ENCODE measurements at places on chromosomes 2 and 18.

DNA sequence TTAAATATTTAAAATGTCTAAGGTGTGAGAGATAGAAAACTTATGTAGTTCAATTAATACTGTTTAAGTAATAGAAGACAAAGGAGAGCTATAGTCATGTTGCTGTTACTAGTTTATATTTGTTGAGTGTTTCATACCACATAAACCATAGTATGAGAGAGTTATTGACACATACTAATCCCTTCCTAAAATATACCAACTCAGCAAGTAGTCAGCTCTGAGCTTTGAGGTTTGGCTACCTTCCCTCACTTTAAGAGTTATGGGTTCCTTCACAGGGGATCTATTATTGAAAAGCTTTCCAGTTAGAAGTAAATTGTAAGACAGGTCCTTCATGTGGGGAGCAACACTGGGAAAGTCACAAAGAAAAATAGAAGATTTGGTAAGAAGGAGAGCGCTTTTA lies 701.6 kb upstream of the ZEB2 start:
- DNase-seq = no peak

DNA sequence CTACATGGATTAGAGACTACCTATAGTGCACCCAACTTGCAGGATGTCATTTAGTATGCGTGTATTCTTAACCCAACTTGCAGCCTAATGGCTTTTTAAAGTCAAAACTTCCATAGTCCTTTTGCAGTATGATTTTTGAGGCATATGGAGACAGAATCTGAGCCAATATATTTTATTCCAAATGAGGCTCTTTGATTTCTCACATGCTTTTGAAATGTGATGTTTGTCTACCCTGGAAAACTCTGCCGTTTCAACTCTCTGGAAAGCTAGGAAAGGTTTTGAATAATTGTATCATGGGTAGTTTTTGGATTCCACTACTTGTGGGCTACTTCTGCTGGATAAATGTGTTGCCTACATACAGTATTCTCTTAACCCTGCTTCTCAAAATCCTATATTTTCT lies 206.6 kb downstream of the ZNF385B start:
- no peak for DNase-seq

GRCh38 chr2:201633661-201634249 lies 9.5 kb downstream of the TMEM237 start:
- no peak for DNase-seq

GRCh38 chr2:137670111-137670510 lies 294.2 kb upstream of the HNMT start:
- no peak for DNase-seq

GRCh38 chr2:109507217-109507616 lies 106.5 kb downstream of the SEPTIN10 start:
- no peak for DNase-seq

DNA sequence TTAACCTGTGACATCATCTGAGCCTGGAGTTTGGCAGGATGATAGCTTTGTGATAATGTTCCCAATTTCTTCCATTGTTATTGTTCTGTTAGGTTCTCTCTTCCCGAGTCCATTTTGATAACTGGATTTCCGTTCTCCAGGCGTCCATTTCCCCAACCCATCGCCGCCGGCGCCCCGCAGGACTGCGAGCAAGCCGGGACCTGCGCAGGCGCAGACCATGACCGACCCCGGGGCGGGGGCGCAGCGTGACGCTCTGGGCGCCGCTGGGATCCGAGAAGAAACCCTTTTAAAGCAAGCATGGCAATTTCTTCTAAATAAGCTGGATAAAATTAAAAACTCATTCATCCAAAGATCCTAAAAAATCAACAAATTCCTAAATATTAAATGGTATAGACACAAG lies at the start of gene SLC25A52:
Gene SLC25A52, minus strand, starts transcription at position 186 of the 400 bp plus-strand sequence. CDS start 219 bp downstream, outside the sequence.
- DNase-seq = no peak

DNA sequence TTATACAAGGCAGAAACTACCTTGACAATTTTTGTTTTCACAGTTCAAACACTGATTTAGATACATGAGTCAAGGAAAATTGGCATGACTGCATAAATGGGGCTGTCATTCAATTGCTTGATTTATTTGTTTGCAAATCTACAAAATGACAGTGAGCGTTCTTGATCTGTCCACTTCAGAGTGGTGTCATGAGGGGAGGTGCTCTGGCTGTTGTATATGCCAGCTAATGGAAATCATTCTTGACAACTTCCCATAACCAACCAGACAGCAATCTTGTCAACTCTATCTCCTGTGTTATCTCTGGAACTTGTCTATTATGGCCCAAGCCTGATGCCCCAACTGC lies 120.6 kb upstream of the UGP2 start:
- DNase-seq = no peak

DNA sequence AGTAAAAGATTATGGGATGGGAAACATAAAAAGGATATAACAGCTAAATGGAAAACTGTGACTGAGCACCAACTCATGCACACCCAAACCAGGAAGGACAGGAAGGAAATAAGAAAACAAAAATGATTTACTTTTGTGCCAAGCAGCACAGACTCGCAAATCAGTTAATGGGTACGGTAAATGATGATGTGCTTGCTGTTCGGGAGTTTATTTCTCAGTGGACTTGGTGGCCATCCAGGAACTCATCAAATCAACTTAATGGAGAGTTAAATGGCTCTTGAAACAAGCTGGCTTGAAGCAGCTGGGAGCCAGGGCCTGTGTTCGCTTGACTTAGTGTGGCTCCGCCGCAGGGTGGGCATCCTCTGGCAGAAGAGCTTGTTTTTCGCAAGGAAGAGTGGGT lies 36.2 kb downstream of the MTCL1 start:
- DNase-seq = no peak

DNA sequence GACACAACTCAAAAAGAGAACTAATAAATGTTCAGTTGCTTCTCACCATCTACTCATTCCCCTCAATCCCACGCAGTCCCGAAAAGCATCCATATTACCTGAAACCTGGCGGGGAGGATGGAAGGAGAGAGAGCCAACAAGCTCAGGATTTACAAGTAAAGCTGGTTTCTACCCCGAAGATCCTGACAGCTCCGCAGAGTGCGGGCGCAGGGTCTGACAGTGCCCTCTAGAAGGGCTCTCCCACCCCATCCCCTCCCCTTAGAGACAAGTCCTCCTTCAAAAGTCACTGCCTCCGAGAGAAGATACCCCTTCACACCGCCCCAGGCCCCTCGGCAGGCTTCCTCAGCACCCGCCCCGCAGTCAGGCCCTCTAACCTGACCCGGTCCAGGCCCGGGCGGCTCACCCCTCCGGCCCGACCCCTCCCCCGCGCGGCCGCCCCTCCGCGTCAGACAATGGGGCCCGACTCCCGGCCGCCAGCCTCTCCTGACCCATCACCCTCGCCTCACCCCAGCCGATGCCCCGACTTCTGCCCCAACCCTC lies 550 bp downstream of the RAB1A start:
- DNase-seq = no peak

- DNase-seq = no peak
These were observed 659 bp upstream of the COX5B start for GRCh38 chr2:97645112-97645694.

DNA sequence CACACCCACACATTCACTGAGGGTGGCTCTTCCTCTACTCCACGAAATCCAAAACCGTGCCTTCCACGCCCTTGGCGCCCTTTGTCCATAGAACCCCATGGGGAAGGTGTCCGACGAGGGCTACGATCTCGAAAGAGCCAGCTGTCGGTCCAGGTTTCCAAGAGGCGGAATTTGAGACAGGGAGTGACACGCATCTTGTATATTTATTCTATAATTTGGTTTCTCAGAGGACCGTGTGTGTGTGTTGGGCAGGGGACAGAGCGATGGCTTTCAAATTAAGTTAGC lies 726 bp downstream of the C2orf69 start:
- DNase-seq = no peak

DNA sequence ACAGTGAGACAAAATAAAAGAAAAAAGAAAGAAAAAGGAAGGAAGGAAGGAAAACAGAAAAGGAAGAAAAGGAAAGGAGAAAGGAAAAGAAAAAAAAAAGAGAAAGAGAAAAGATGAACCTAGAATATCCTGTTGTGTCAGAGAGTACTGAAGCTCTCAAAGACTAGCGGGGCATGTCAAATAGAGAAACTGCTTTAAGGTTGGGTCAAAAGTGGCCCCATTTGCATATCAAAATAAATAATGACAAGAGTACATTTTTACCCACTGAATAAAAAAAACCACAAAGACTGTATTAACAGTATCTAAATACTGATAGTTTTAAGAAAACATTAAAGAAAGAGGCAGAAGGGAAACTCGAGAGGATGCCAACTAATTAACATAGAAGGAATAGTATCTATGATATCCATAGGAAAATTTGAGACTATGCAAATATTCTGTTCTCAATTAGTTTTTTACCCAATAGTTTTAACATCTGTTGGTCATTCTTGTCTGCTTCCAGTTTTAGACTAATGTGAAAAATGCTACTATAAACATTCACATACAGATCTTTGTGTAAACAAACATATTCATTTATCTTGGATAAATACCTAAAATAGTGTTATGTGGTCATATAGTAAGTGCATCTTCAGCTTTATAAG lies 53.2 kb downstream of the SFXN5 start:
- DNase-seq = no peak

DNA sequence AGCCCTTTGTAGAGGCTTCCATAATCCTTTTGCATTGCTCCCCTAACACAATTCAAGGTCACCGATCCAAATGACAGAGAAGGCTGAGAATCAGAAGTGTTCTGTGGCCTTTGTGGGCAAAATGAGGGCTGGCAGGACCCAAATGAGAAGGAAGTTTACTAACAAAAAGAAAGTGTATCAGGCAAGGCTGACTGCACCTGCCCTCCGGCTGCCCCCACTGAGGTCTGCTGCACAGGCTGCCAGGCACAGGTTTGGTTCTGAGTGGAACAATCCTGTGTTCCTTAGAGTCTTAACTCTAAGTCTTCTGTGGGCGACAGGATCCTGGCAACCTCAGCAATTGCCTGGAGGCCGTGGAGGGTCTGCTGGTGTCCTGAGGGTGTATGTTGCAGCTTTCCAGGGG lies 568.5 kb downstream of the CMPK2 start:
- DNase-seq = no peak

GRCh38 chr2:30225131-30225762 lies 6.1 kb upstream of the LBH start:
- peak; percentile 81 for DNase-seq

DNA sequence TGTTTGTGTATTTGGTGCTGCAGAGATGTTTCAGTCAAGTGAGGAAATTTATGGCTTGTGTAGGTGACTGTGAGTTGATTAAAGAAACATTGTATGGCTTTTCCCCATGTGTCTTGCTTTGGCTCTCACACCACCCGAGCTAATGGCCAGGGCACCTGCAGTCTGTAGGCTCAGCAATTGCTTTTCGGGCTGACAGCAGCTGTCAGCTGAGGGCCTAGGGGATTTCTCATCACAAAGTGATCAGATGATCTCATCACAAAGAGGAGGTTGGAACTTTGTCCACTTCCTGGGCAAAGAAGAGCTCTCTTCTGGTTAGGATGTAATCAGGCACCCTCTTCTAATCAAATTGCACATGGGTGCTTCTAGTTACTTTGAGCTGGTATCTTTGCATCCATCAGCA lies 632.2 kb downstream of the SLC4A3 start:
- DNase-seq = no peak

DNA sequence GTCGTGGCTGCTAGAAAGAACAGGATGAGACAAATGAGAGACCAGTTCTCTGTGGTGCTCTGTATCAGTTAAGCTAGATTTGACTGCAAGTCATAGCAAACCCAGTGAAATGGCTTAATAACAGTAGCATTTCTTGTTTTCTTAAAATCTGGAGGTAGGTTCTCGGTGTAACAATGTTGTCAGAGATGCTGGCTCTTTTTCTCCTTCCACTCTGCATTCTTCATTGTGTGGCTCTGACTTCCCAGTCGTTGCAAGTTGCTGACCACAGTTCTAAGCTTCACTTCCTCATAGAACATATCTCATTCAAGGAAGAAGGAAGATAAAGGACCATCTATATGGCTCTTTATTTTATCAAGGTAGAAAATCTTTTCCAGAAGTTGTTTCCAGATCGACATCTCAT lies 7.9 kb upstream of the CKAP2L start:
- no peak for DNase-seq

DNA sequence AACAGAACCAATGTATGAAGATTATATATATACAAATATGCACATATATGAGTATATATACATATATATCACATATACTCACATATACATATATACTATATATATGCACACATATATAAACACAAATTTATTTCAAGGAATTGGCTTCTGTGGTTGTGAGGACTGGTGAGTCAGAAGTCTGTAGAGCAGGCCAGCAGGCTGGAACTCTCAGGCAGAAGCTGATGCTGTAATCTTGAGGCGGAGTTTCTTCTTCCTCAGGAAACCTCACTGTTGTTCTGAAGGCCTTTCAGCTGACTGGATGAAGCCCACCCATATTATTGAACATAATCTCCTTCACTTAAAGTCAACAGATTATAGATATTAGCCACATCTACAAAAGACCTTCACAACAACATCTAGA lies 143.9 kb upstream of the CREB1 start:
- DNase-seq = peak; percentile 75

DNA sequence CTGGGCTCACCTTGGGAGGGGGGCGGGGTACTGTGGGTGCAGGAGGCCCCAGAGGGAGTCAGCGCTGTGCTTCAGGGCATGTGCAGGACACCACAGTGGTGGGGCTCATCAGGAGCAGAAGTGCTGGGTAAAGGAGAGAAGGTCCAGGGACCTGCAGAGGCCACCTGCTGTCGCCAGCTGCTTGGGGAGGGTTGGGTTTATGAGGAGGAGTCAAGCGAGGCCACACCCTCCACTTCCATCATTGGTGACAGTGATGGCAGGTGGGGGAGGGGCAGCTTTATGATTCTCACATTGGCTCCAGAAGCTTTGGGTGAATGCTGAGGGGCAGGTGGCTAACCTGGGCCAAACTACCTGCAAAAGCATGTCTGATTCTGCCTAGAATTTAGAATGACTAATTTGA lies 392.6 kb downstream of the HRH4 start:
- no peak for DNase-seq

GRCh38 chr18:67694787-67695186 lies 178.3 kb upstream of the DSEL start:
- DNase-seq = peak; percentile 32

DNA sequence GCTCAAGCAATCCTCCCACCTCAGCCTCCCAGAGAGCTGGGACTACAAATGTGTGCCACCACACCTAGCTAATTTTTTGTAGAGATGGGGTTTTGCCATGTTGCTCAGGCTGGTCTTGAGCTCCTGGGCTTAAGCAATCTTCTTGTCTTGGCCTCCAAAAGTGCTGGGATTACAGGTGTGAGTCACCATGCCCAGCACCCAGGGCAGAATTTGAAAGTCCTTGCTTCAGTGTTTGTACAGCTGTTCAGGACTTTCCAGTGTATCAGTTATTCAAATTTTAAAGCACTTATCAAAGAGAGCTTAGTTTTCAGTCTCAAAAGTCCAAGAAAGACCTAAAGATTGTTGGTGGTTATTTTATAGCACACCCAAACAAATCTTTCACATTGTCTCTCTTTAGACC lies 43.6 kb upstream of the VPS54 start:
- DNase-seq = peak; percentile 63

Measured in fibroblast of the aortic adventitia (primary cell).